Pancreas (tissue), 10 donors: ENCODE measurements at places on chromosomes 13 and 19. TPM values are rescaled to one million over a fixed set of nuclear protein-coding genes. Genes with fewer than 3 reads are reported as not detected.

The NANOS3 gene
- 3.1 TPM for polyA plus RNA-seq

The TNFSF13B gene
- 1.6 TPM for polyA plus RNA-seq

The RAD23A gene
- polyA plus RNA-seq: 99.1 TPM

The PGLYRP2 gene
- polyA plus RNA-seq: not detected

The FCER2 gene
- polyA plus RNA-seq: not detected

The ZIM2 gene
- polyA plus RNA-seq: 0.08 TPM

The CGB7 gene
- polyA plus RNA-seq: 0.38 TPM

The LRRC8E gene
- 2.6 TPM for polyA plus RNA-seq

The KCNN4 gene
- polyA plus RNA-seq: 1.3 TPM

The CYP4F3 gene
- polyA plus RNA-seq: 1.8 TPM

The NCAN gene
- polyA plus RNA-seq: 0.12 TPM
